ENCODE measurements at places on chromosomes 3 and 15. TPM values are rescaled to one million over a fixed set of nuclear protein-coding genes. Genes with fewer than 3 reads are reported as not detected.

- DNase-seq = no peak
Measured at GRCh38 chr15:69538379-69538778, 85.8 kb downstream of the RPLP1 start.

GRCh38 chr3:90011131-90011530 lies 903.7 kb downstream of the EPHA3 start:
- no peak for DNase-seq

- no peak for DNase-seq
Measured at GRCh38 chr3:133783762-133784161, 21.9 kb upstream of the SRPRB start.

DNA sequence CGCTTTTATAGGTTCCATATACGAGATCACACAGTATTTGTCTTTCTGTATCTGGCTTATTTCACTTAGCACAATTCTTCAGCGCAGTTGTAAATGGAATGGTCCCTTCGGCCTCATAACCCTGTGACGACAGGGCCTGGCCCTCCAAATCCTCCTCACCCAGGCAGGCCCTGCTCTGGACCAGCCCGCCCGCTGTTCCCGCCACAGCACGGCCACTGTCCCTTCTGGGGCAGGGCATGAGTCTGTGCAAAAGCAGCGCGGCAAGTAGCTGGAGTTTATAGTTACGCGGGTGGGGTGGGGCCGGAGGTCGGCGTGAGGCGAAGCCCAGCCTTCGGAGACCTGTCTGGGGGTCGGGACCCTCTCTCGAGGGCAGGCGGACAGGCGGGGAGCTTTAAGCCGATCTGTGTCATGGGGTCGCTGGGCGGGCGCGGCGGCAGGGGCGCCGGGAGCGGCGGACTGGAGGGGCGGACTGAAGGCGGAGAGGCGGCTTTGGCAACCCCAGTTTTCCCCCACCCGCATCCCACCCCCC lies 543 bp downstream of the ARPIN start:
- DNase-seq = no peak

- DNase-seq = no peak
Measured at GRCh38 chr3:138861798-138862197, 27.1 kb upstream of the PIK3CB start.

Gene FBXL22
- total RNA-seq = 0.78 TPM
